ENCODE measurements at places on chromosomes 12 and 14.

DNA sequence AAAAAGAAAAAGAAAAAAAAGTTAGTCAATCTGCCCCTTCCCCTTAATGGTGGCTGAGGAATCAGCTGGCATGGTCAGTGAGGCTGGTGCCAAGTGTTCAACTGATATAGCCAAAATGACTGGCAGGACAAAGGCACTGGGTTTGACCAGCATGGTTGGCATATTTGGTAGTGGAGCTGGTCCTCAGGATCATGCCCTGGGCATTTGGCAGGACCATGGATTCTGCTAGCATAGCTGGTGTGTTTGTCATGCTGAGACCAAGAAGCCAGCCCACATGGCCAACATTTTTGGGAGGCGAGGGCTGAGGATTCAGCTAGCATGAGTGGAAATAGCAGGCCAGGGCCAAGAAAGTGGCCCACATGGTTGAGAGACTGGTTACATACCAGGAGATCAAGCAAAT lies 136.5 kb downstream of the FBXL14 start:
- DNase-seq = no peak

- no peak for DNase-seq
Measured at GRCh38 chr14:98270201-98270600, 1001.8 kb downstream of the BCL11B start.

GRCh38 chr14:78335531-78335930 lies 165.4 kb downstream of the NRXN3 start:
- DNase-seq = no peak

DNA sequence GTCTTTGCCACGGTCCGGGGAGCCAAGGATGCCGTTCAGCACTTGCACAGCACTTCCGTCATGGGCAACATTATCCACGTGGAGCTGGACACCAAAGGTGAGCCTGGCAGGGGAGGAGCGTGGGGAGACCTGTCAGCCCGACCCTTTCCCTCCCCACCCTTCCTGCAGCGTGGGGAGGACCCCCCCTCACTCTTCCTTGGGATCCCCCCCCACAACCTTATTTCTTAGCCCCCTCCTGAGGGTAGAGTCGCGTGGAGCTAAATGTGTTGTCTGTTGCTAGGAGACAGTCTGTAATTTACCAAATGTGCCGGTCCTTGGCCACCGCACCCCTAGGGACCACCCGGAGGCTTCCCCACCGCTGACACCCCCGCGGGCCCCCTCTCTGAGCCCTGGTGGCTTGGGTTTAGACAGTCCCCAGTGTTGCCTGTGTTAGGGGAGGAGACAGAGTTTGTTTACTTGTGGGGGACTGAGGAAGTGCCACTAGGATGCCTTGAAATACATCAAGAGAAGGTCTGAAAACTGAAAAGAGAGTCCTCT lies 2.3 kb downstream of the SETD1B start:
- DNase-seq = no peak

- DNase-seq = no peak
Measured at GRCh38 chr12:57726884-57727757, 11.4 kb downstream of the AGAP2 start.

GRCh38 chr14:99879401-99880295 lies 86.4 kb downstream of the EML1 start:
- DNase-seq = no peak

DNA sequence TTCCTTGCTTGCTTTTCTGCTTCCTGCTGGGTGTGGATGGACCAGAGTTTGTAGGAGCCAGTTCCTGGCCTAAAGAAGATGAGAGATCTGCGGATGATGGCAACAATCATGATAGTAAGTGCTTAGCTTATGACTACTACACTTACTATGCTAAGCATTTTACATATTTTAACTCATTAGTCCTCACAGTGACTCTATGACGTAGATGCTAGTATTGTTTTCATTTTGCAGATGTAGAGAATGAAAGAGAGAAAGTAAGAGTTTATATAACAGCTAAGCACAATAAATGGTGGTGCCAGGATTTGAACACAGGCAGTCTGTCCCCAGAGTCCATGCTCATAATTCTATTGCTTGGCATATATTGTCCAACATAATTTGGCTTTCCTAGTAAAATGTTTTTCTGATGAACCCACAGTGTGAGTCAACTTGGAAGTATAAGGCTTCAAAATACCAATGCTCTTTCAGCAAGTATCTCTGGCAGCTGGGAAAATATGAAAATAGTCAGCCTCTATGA lies 363.2 kb upstream of the DDHD1 start:
- no peak for DNase-seq

GRCh38 chr12:30926243-30927221 lies at the start of gene TSPAN11:
Gene TSPAN11 (plus strand): TSS chr12:30926748. CDS start chr12:30953992, 27,244 bp downstream.
- no peak for DNase-seq

All from T follicular helper cell (primary cell).